ENCODE measurements at places on chromosomes 3 and 15.

- no peak for DNase-seq
Observed at GRCh38 chr3:23665741-23666140, 140.0 kb upstream of the UBE2E1 start.

DNA sequence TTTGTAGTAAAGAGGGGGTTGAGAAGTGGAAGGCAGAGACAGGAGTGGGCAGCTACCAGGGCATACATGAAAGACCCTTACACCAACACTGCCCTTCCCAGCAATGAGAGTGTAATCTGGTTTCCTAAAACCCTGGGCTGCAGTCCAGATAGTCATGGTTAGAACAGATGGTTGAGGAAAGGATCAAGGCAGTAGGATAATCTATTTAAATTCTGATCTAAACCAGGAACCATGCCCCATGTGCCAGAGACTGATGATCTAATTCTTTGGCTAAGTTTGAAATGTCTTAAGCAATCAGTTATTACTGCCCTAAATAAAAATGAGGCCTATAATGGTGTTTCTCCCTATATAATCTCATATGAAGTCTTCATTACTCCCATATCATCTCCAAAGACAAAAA lies 59.6 kb downstream of the PRTG start:
- no peak for DNase-seq

DNA sequence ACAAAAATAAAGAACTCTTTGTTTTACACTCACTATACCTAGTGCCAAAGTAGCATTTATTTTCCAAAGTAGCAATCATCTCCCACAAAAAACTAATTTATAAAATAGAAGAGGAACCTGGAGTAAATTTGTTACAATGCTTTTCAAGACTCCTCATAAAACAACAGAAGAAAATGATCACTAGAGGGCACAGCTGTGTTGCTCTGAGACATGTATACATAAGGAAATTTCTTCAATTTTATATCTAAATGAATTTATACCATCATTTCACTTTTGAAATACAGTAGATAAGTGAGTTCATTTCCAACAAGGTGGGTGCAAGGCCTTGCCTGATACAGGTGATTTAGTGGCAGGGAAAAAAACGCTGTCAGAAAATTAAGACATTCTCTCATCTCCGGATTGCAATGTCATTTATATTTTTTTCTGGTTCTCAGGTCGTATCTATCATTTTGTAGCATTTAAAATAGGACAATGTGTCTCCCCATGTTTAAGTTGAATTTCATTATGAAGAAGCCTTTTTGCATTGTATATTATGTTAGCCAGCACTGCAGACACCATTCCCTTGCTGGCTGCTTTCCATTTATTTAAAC lies 25.3 kb upstream of the ARHGEF26 start:
- no peak for DNase-seq

- DNase-seq = no peak
Observed at GRCh38 chr3:15592968-15593367, 8.4 kb downstream of the HACL1 start.

DNA sequence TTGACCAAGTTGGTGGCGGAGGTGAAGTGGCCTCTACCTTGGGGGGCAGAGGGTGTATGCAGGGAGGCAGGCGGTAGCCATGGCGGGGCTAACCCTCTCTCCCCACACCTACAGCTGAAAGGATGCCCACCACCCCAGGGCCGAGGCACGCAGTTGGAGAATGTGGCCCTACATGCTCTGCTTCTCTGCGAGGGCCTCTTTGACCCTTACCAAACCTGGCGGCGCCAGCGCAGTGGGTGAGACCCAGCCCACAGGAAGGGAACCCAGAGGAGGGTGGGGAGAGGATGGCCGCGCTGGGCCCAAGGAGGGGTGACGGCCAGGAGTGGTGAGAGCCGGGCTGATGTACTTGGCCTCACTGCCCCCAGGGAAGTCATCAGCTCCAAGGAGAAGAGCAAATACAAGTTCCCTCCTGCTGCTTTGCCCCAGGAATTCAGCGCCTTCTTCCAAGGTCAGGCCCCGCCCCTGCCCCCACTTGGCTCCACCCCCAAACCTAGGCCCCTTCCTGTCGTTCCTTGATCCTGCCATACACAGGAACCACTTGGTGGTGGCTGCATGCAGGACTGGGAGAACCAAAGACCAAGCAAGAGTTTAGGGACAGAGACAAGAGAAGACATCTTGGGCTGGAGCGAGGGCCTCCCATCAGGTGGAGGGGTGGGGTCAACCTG lies 9.8 kb downstream of the NBEAL2 start:
- DNase-seq = no peak

GRCh38 chr15:65521350-65521749 lies 3.9 kb upstream of the DPP8 start:
- DNase-seq = no peak

DNA sequence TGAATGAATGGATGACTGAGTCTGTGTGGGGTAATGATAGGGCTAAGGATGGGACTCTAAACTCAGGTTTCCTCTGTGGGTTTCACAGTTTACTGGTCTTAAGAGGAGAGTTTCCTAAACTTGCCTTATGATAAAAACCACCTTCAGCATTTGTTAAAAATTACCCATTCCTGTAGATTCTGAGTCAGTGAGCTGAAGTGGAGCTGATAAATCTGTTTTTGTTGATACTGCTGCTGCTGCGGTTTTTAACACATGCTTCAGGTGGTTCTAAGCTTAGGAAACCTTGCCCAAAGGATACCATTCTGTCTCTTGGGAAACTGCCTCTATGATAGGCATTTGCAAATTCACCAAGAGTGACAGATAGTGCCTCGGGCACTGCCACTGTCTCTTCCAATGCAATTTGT lies 52.6 kb downstream of the MECOM start:
- DNase-seq = no peak
